Cerebellar nuclear complex (tissue), 1 donor: ENCODE measurements at places on chromosomes 3 and 15.

DNA sequence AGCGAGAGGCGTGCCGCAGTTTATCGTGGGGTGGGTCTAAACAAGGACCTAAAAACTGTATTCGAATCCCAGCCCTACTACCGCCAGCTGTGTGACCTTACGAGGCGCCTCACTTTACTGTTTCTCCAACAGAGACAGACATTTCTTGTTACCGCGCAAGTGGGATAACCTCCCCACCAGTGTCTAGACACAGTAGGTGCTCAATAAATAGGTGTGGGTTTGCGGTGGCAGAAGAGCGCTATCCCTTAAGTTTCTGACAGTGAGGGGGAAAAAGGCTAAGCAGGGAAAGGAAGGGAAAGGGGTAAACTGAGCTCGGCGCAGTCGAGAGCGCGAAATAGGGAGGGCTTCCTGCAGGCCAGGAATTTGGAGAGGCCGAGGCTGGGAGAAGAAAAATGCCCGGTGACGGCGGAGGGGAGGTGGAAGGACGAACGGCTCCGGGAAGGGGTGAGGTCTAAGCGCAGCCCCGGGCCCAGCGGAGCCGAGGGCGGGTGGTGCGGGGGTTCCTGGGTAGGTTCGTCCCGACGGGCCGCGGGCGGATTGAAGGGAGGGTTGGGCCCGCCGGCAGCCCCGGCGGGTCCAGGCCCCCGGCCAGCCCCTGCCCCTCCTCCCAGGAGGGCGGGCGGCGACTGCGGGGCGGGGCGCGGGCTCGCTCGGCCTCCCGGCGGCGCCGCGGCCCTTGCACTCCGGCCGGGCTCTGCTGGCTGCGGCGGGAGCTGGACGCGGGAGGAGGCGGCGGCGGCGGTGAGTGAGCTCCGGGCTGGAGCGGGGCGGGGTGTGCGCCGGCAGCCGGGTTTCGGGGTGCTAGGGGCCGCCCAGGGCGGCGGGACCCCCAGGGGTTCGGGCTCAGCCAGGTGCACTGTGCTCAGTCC lies at the start of gene CGNL1:
TSS of gene CGNL1 (plus strand) at position 679 of the 869 bp plus-strand sequence. CDS start 61,495 bp downstream, outside the sequence.
- no peak for DNase-seq

DNA sequence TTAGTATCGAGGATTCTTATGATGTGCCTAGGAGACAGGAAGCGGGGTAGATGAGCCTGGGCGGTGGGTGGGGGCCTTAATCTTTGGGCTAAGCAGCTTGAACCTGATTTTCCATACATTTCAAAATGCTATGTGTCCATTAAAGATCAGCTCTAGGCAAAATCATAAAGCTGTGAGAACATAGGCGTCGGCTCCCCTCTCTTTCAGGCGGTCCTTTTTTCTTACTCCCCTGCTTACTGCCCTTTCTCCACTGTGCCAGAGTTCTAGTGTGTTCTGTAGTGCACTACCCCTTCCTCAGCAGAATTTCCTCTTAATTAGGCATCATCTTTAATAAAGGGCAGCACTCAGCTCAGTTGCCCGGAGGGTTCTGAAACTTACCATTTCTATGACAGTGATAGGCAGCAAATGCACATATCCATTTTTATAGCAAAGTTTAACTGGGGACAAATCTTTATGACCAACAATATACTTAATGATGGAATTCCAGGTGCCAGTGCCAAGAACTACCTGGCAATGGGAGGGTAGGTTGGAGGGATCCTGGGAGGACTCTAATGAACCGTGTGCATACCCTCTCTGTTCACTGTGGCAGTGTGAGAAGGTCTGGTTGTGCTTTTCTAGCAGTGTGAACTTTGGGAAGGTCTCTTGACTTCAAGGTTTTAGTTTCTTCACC lies 404.5 kb upstream of the TPM1 start:
- DNase-seq = no peak

- DNase-seq = no peak
These were observed 109.6 kb upstream of the CTDSPL start for GRCh38 chr3:37751967-37752648.

- DNase-seq = no peak
These were observed 55.0 kb downstream of the RHCG start for GRCh38 chr15:89441295-89441812.

GRCh38 chr3:129942296-129942695 lies 32.2 kb upstream of the TRH start:
- DNase-seq = no peak

- no peak for DNase-seq
These were observed 9.5 kb downstream of the CCR9 start for GRCh38 chr3:45895686-45896468.

DNA sequence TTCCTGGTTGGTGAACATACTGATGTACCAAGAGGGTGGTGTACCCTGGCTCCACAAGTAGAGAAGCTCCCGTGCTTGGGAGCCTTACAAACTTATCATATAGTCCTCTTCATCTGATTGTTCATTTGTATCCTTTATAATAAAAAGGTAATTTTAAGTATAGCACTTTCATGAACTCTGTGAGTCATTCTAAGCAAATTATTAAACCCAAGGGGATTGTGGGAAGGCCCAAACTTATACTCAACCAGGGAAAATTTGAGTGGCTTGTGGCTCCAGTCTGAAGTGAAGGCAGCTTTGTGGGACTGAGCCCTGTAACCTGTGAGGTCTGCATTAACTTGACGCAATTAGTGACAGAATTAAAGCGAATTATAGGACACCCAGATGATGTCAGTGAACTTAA lies 29.0 kb downstream of the TTBK2 start:
- no peak for DNase-seq

DNA sequence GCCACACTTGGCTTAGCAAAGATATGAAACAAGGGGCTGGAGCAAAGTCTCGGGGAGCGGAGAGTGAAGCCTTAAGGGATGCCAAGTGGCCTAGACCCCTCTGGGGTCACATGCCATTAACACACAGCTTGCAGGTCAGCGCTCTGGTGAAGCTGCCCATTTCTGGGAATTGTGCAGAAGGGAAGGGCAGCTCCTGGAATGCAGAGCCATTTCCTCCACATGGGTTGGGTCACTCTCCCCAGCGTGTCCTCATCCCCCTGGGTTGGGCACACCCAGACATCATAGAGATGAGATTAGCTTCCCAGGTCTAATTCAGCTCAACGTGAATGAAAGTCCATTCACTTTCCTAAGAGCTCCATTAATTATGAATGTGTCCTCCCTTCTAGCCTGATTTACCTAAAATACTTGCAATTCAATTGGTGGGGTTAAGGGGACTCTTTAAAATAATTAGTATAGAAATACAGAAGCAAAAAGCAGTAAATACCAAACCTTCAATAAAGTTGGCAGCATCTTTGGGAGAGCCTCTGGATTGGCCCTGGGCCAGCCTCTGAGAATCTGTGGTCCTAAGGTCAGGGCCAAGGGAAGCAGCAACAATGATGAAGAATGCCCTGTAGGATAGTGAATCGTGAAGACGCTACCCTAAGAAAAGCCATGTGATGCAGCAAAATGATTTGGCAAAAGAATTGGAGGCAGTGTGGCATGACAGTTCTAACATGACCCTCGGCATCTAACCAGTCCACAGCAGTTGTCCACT lies 17.8 kb downstream of the MRAS start:
- no peak for DNase-seq

GRCh38 chr3:64031540-64032508 lies 8.5 kb upstream of the PSMD6 start:
- DNase-seq = no peak

GRCh38 chr3:169980055-169980454 lies 13.4 kb downstream of the SEC62 start:
- DNase-seq = no peak

GRCh38 chr3:98780343-98780742 lies 17.2 kb downstream of the ST3GAL6 start:
- DNase-seq = no peak

DNA sequence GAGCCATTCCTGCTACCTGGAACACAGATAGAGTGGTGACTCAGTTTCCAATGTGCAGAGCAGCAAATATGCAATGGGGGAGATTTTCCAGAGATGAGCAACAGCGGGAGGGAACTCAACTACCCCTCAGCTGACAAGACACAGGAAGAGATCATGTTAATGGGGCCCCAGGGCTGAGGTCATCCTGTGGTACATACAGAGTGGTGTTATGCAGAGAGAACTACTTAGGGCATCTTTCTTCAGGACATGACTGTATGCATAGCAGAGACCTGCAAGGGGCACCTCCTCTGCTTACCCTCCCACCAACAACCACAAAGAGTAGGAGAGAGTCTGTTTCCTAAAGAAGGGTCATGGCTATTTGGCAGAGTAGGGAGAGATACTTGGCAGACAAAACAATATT lies 6.8 kb upstream of the TBC1D5 start:
- DNase-seq = no peak

DNA sequence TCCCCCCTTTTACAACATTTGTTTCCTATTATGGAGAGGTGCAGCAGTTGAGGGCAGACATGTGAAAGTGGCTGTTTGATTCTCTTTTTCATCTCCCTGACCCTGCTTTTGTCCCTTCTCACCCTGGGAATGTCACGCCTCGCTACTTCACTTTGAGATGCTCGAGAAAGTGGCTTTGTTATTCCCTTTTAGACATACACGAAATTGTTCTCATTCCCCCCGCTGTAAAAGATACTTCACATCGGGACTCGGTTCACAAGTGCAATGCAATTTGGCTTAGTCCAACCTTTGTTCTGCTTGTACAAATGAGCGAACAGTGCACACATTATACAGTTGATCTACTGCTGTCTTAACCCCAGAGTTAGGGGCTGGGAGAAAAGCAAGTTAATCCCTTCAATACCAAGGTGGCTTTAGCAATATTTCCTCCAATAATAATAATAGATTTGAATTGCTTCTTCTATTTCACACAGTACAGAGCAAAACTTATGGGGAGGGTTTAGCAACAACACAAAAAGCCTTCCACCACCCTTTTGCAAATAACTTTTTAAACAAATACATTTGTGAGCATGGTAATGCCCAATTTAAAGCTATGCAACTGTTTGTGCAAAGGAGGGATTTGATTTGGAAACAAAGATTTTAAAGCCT lies 5.7 kb upstream of the FOXB1 start:
- DNase-seq = no peak

DNA sequence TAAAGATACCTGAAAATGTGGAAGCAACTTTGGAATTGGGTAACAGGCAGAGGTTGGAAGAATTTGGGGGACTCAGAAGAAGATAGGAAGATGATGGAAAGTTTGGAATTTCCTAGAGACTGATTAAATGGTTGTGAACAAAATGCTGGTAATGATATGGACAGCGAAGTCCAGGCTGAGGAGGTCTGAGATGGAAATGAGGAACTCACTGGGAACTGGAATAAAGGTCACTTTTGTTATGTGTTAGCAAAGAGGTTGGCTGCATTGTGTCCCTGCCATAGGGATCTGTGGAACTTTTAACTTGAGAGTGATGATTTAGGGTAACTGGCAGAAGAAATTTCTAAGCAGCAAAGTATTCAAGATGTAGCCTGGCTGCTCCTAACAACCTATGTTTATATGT lies 13.0 kb downstream of the MITF start:
- DNase-seq = no peak

GRCh38 chr15:97903971-97904572 lies 56.4 kb upstream of the ARRDC4 start:
- DNase-seq = no peak
